ENCODE measurements at places on chromosomes 4 and X. TPM values are rescaled to one million over a fixed set of nuclear protein-coding genes. Genes with fewer than 3 reads are reported as not detected.

DNA sequence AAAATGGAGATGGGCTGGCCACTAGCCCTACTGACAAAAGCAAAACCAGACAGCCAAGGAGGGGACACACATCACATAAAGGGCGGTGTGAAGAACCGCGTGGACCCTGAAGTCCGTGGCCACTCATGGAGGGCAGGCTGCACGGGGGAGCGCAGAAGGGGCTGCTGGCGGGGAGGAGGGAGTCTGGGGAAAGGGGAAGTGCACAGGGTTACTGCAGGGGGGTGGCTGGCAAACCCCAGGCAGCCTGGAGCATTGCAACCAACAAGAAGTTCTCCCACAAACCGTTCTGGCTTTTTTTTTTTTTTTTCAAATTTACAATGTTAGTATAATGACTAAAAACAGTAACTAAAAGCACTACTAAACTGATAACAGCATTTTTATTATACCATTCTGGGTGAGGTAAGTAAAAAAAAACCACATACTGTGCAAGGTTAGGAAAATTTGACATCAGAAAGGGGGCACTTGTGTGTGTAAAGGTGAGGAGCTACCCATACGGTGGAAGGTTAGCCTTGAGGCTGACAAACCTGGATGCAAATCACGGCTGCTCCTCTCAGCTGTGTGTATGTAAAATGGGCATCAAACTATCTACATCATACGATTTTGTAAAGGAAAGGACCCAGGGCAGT, 87.1 kb downstream of the TSPAN5 start:
- no peak for DNase-seq

- DNase-seq: no peak
Measured at GRCh38 chrX:136220540-136220939, 30.7 kb downstream of the MAP7D3 start.

GRCh38 chr4:142801966-142802365, 44.1 kb downstream of the INPP4B start:
- DNase-seq: no peak

DNA sequence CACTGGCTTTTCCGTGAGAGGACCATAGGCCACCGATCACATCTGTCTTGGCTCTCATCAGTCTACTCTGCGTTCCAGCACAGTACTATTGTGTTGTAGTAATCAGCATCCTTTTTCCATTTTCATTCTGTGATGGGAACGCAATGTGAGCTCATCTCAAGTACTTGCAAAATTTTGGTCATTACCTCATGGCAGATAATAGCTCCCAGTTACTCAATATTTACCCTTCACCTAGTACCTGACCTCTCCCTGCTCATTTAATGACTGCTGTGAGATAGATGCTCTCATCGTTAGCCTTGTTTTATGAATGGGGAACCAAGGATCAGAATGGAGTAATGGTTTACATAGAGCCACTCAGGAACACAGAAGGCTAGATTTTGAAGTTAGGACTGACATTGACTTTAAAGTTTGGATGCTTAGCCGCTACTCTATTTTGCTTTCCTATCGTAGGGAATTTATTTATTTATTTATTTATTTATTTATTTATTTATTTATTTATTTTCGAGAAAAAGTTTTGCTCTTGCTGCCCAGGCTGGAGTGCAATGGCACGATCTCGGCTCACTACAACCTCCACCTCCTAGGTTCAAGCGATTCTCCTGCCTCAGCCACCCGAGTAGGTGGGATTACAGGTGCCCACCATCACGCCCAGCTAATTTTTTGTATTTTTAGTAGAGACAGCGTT, 6.5 kb upstream of the GPR101 start:
- DNase-seq: no peak

GRCh38 chr4:186669159-186669731, 54.4 kb downstream of the FAT1 start:
- DNase-seq: no peak

The PAGE1 gene
- total RNA-seq: not detected

The PDCL2 gene
- not detected for total RNA-seq

All from Caco-2 (cell line).